ENCODE measurements at places on chromosomes 7 and 10.
A peak's percentile ranks its signal among the peaks of the same experiment; 100 is the strongest.

GRCh38 chr10:88968391-88968790 lies 15.8 kb upstream of the ACTA2 start:
- no peak for DNase-seq

- DNase-seq: no peak
Observed at GRCh38 chr7:1136841-1137516, 23.0 kb downstream of the ZFAND2A start.

- peak; percentile 57 for DNase-seq
Observed at GRCh38 chr7:29274146-29275017, 79.8 kb downstream of the CHN2 start.

GRCh38 chr7:70598976-70599375 lies 533.0 kb upstream of the GALNT17 start:
- peak; percentile 37 for DNase-seq

DNA sequence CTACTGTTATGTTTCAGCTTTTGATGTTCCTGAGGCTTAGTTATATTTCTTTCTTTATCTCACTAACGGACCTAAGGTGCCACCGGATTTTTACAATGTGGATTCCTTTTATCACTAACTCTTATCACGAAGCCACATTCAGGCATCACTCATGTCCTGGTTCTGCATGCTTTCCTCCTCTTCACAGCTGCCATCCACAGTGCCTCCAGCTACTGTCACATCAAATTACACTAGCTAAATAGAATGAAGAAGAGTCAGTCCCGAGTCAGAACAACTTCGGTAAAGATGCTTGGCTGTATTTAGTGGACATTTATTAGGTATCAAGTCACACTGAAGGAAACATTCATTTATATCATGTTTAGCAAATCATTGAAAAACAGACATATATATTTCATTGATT lies 153.2 kb downstream of the NEBL start:
- no peak for DNase-seq

GRCh38 chr10:103542764-103543616 lies 49.5 kb downstream of the NEURL1 start:
- peak; percentile 66 for DNase-seq

- peak; percentile 75 for DNase-seq
Observed at GRCh38 chr10:89217057-89217990, 10.2 kb upstream of the CH25H start.

- no peak for DNase-seq
Observed at GRCh38 chr10:91519899-91520514, 109.9 kb downstream of the HECTD2 start.

DNA sequence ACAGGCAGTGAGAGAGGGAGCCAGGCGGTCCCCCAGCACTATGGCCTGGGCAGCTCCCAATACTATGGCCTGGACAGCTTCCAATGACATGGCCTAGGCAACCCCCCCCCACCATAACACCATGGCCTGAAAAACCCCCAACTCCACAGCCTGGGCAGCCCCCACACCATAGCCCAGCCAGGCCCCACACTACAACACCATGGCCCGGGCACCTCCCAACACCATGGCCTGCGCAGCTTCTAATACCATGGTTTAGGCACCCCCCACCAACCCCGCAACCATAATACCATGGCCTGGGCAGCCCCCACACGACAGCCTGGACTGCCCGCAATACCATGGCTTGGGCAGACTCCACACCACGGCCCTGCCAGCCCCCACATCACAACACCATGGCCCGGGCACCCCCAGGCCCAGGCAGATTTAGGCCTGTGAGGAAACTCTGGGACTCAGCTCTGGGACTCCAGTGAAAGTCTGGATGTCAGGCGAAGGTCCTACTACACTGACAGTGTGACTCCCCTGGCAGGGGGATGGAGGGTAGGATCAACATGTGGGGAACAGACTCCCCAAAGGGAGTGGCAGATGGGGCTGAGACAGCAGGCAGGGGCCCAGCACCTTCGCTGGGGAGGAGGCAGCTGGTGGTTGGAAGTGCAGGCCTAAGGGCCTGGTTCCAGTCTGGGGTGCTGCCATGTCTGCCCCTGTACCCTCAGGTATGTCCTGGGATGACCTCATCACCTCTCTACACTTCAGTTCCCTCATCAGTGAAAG lies 8.7 kb downstream of the CPXM2 start:
- no peak for DNase-seq

DNA sequence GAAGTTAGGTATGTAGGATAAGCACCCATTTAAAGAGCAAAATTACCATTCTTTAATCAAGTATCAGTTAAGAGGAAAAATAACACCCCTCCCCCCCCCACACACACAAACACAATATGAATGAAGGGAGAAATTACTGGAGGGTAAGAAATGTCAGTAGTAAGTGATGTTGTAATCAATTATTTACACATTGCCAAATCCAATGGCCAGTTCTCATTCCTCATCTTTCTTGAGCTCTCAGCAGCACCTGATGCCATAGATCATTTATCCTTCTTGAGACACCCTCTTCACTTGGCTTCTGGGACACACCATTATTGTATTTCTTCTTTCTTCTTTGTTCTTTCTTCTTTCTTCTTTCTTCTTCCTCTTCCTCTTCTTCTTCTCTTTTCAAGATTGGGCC lies 33.7 kb upstream of the FAM3C start:
- DNase-seq: no peak

DNA sequence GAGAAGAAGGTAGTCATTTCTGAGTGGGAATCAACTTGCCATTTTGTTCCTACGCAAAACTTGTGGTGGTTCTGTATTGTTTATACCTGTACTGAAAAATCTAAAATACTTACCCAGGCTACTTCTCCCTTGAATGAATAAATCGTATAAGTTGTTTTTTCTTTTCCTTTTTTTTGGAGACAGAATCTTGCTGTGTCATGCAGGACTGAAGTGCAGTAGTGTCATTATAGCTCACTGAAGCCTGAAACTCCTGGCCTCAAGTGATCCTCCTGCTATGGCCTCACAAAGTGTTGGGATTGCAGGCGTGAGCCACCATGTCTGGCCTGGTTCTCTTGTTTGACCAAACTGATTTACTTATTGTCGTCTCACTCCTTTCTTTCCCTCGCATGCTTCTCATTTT lies 27.9 kb downstream of the LUC7L2 start:
- no peak for DNase-seq

- DNase-seq: no peak
Observed at GRCh38 chr7:99694912-99695304, 15.1 kb upstream of the CYP3A5 start.

DNA sequence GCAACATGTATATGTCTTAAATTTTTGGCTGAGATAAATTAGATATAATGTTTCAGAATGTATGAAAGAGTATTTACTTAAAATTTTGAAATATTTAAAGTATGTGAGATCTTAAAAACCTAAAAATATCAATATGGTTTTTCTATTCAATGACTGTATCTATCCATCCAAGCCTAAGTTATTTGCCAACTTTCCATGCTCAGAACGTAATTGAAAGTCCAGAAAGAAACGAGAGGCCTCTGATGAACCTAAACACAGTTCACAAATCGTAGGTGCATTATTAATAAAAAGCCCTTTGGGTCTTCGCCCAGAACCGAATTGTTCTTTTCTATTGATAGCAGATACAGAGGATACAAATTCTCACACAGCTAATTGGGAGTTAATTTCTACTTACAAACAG lies 6.5 kb downstream of the SVIL start:
- DNase-seq: no peak

DNA sequence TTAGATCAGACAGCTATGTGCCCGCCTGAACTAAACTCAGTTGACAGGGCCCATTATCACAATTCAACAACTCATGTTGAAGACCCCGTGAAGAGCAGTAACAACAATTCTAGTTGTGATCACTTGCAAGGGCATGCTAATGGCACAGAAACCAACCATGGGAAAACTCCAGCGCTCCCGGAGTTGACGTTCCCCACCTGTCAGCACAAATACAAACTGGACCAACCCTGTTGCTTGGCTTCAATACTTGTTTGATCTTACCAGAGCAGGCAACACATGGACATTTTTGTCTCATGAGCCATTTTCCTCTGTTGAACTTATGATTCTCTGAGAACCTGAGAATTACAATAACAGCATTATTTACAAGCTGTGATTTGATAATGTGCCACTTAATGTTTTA lies 119.0 kb upstream of the LANCL2 start:
- DNase-seq: peak; percentile 41

- DNase-seq: no peak
Observed at GRCh38 chr7:288671-289101, 1.3 kb upstream of the FOXL3 start.

- DNase-seq: peak; percentile 68
Observed at GRCh38 chr7:44638611-44639557, 32.5 kb downstream of the OGDH start.

DNA sequence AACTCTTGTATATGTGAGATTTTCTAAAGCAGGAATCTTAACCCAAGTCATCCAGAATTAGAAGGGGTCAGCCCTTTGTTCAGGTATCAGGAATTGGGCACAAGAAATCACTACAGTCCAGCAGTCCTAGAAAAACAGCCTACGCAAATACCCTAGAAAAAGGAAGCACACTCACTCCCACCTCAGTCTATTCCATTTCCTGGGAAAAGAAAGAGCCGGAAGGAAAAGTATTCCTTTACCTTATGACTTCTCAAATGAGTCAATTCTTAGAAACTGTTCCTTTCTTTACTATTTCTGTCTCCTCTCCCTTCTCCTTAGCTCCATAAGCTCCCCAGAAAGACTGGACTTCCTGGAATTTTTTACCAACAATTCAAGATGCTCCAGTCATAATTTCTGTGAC lies 62.7 kb downstream of the DNAJC12 start:
- no peak for DNase-seq

- DNase-seq: peak; percentile 61
Observed at GRCh38 chr7:100435401-100436304, 644 bp downstream of the PPP1R35 start.

- DNase-seq: no peak
Observed at GRCh38 chr10:30111340-30112022, 52.1 kb upstream of the JCAD start.

GRCh38 chr10:46237815-46238510 lies 48.8 kb upstream of the ANTXRL start:
- DNase-seq: no peak

DNA sequence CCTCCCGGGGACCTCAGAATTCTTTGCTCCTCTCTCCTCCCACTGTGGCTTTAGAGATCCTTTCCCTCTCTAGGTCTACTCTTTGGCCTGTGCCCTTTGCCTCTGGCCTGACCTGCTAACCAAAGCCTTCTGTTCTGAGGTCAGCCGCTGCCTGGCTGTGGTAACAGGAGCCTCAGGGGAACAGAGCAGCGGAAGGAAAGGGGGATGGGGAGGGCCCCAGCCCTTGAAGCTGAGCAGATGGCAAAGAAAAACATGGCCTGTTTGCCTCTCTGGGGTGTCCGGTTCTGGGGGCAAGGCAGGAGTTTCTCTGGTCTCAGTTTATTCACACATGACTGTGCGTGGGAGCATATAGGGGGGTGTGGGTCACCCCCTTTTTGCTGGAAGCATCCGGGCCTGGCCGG lies 28.2 kb downstream of the COL26A1 start:
- DNase-seq: no peak

DNA sequence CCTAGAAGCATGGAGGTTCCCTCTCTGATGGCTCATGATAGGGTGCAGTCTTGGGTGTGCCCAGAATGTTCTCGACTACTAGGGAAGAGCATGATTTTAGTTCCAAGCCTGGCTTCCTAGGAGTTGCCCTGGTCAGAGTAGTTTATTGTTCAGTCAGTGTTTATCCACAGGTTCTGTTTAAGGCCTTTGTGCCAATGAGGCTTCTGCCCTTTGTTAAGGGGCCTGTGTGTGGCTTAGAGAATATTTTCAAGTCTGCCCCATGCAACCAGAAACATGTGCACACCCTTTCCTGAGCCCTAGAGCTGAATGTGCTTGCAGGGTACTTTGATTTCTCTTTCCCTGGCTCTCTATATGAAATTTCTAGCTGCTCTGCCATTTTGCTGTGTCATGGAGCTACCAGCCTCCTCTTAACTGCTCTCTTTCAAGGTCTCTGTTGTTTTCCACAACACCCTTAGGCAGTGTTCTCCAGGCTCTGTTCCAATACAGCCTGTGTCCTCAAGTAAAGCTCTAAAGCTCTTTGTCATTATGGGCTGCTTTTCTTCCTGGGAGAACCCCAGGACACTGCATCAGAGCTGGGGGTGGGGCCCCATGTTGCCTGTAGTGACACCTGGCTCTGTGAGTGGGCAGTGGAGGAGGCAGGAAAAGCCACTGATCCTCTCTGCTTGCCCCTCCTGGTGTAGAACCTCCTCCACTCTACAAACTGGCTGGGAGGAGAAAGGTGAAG lies 34.1 kb upstream of the TSPAN33 start:
- peak; percentile 15 for DNase-seq

DNA sequence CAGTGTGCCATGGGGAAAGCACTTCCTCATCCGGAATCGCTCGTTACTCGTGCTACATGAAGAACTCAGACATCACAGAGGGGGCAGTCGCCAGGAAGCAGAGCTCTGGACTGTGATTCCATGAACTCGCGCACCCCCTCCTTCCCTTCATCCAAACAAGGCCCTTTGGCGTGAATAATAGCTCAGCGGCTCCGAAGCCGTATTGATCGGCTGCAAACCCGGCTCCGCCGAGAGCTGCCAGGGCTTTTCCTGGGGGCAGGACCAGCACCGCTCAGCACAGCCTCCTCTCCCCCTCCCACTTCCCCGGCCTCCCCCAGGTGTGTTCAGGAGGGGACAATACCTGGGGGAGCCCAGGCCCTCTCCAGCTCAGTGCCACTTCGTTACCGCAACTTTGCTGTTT lies 129.0 kb upstream of the TCF7L2 start:
- DNase-seq: no peak

- no peak for DNase-seq
Observed at GRCh38 chr7:101853684-101854083, 36.3 kb downstream of the CUX1 start.

DNA sequence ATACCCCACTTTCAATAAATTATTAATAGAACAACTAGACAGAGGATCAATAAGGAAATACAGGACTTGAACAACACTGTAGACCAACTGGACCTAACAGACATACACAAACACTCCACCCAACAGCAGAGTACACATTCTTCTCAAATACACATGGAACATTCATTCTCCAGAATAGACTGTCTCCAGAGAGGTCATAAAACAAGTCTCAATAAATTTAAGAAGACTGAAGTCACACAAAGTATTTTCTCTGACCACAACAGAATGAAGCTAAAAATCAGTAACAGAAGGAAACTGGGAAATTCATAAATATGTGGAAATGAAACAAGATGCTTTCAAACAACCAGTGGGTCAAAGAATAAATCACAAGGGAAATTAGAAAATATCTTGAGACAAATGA lies 119.8 kb downstream of the SMURF1 start:
- no peak for DNase-seq

Data from astrocyte of the hippocampus (primary cell).